Right ventricle myocardium superior (tissue), 1 donor: ENCODE measurements at places on chromosomes 3 and 15.

DNA sequence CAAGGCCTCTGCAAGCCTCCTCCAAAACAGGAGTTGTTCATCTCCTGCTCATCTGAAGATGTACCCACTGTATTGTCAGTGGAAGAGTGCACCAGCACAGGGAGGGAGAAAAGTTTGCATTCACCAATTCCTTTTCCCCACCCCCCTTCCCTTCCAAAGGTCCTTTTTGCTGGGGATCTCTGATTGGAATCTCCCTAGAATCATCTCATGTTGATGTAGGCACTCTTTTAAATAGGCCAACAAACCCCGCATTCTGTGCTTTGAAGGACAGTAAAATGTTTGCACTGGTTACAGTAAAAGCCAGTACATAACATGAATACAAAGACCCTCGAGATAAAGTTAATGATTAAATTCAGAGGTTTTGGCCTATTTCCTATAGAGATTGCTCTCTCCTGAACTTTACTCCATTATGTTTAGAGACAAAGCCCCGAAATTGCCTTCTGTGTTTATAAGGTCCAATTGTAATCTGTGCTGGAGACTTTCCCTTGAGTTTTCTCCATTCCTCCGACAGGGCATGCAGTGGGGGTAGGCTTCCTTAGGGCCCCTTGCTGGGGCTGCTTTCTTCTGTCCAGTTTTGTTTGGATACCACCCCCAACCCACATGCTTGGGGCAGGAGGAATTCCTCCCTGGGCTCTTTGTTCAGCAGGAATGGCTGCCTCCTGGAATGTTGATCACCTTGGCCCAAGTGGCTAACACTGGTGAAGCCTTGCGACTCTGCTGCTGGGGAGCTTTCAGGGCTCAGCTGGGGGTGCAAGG is 22.5 kb downstream of the TRIM71 start:
- no peak for DNase-seq

- DNase-seq = no peak
Observed at GRCh38 chr15:63379492-63380150, 2.0 kb downstream of the CA12 start.

GRCh38 chr3:60323651-60324050 is 927.6 kb downstream of the FHIT start:
- DNase-seq = no peak

- DNase-seq = no peak
Observed at GRCh38 chr15:68325726-68326125, 48.2 kb downstream of the FEM1B start.

DNA sequence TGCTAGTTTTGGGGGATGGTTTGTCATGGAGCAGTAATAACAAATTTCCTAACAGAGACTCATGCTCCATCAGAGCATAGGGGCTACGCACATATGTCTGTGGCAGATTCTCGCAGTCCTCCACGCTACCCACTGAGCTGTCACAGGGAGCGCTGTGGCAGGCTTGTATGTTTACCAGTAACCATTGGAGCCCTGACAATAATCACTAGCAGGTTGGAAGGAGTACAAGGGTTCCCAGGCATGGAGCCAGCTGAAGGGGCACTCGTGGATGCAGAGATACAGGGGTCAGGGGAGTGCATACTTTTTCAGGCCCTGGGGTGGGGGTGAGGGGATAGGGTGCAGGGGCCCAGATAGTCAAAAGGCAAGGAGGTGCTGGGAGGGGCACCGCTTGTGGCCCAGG is 7.9 kb upstream of the GP9 start:
- DNase-seq = peak; percentile 83
